CD14-positive monocyte (primary cell): ENCODE measurements at places on chromosomes 2 and 18.

- no peaks in the 10 kb centered on the region for H3K4me1 ChIP-seq
- no peak for DNase-seq
- no peaks in the 10 kb centered on the region for H3K36me3 ChIP-seq
- H3K4me3 ChIP-seq, result no peak within 1 kb of the TSS
- H3K27me3 ChIP-seq, result peaks cover 70% of the 10 kb centered on the region
- no peak within 1 kb of the TSS for H3K27ac ChIP-seq
Measured at GRCh38 chr2:132669908-132670495, at the start of gene LYPD1. Gene LYPD1, minus strand, starts transcription at chr2:132670205. Its CDS starts 273 bp downstream, at chr2:132669932.

DNA sequence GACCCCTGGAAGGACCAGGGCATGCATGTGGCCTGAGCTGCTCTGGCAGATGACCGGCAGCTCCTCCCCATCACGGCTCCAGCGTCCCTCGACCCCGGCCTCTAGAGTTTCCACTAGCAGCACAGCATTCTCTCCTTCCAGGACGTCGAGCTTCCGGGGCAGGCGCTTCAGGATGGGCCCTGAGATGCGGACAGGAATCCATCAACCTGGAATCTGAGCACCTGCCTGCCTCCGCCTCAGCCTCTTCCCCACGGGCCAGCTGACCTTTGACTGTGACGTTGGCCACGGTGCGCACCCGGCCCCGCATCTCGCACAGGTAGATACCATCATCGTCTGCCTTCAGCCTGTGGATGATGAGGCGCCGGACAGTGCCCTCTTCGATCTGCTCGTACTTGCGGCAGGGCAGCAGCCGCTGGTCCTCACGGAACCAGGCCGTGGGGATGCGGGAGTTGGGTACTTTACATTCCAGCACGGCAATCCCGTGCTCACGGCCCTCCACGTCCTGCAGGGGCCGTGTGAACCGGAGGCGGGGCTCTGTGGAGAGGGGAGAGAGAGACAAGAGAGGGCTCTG is 3.5 kb downstream of the OBSL1 start:
- no peak for DNase-seq
- H3K27me3 ChIP-seq, result peaks cover 38% of the 10 kb centered on the region
- no peak overlapping the region for H3K27ac ChIP-seq
- no peak overlapping the region for H3K4me3 ChIP-seq
- H3K36me3 ChIP-seq, result no peaks in the 10 kb centered on the region

- peak overlapping the region; percentile 44 for H3K4me3 ChIP-seq
- H3K27ac ChIP-seq, result peak overlapping the region; percentile 49
Measured at GRCh38 chr2:160427629-160428404, 65.8 kb downstream of the RBMS1 start.

DNA sequence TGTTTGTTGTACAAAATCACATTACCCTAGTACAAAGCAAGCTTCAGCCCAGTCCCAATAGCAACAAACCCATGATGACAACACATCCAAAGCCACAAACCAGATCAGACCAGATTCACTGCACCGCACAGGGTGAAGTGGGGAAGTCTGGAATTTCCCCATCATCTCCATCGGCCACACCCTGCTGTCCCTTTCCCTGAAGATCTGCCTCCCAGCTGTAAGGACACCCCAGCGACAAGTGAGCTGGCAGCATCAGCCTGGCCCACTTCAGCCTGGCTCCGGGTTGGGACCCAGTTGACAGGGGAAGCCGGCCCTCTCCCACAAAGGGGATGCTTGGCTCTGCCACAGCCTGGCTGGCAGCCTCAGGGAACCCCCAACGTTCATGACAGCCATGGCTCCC is 207.6 kb downstream of the MGAT5 start:
- no peak overlapping the region for H3K27ac ChIP-seq
- no peaks in the 10 kb centered on the region for H3K36me3 ChIP-seq
- peak; percentile 60 for DNase-seq
- no peaks in the 10 kb centered on the region for H3K4me1 ChIP-seq
- H3K27me3 ChIP-seq, result no peaks in the 10 kb centered on the region
- no peak overlapping the region for H3K4me3 ChIP-seq

- H3K4me3 ChIP-seq, result no peak overlapping the region
- H3K27me3 ChIP-seq, result no peaks in the 10 kb centered on the region
Measured at GRCh38 chr2:223050900-223051504, 988 bp upstream of the KCNE4 start.
